Esophagus muscularis mucosa (tissue), 4 donors: ENCODE measurements at places on chromosomes 3 and 15.

DNA sequence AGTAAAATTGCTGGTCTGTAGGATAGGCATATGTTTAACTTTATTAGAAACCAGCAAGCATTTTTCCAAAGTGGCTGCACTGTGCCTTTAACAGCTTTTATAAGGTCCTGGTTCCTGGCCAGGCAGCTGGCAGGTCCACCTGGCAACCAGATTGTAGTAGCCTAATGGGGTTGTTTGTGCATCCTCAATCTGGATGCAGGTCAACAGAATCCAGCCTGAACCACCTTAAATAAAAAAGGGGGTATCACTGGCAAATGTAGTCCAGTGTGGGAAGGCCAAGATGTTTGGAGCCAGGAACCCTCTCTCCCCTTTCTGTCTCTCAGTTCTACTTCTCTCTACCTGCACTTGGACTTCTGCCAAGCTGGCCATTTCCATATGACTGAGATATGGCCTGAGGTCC is 200.3 kb downstream of the ZNF621 start:
- no peak for DNase-seq

GRCh38 chr3:67894510-67894909 is 240.1 kb upstream of the SUCLG2 start:
- DNase-seq = no peak

DNA sequence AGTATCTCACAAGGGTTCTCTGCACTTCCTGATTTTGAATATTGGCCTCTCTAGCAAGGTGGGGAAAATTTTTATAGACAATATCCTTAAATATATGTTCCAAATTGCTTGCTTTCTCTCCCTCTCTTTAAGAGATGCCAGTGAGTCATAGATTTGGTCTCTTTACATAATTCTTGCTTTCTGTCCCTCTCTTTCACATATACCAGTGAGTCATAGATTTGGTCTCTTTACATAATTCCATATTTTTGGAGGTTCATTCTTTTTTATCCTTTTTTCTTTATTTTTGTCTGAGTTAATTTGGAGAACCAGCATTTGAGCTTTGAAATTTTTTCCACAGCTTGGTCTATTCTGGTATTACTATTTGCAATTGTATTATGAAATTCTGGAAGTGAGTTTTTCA is 77.7 kb upstream of the NUDT16 start:
- DNase-seq = no peak

DNA sequence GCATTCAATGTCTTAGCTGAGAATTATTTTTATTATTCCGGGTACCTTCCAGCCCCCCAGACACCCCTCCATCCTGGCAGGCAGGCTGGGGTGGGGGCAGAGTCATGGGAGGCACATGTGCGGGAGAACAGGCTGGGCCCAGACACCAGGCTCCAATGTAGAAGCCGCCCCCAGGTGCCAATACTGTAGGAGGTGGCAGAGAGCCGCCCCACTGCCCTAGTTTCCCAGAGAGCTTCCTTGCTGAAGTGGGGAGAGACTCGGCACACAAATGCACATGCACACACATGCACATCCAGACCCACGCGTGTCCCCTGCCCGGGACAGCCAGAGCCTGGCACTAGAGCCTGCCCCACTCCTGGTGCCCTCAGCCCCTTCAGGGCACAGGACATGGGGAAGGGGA is 98.4 kb upstream of the LINGO1 start:
- no peak for DNase-seq

- DNase-seq = no peak
Observed at GRCh38 chr3:10366651-10367101, 45.8 kb upstream of the SEC13 start.
